COLO829 (cell line): ENCODE measurements at places on chromosomes 4 and X.

- no peak for DNase-seq
Measured at GRCh38 chrX:48474127-48474526, 1.9 kb upstream of the FTSJ1 start.

GRCh38 chr4:185598846-185599552, 63.7 kb upstream of the PDLIM3 start:
- DNase-seq = no peak

- no peak for DNase-seq
Measured at GRCh38 chr4:1399508-1400190, 6.6 kb downstream of the NKX1-1 start.

- DNase-seq = no peak
Measured at GRCh38 chr4:84235126-84235944, 263.8 kb downstream of the NKX6-1 start.

GRCh38 chr4:168319486-168320019, 1.0 kb upstream of the DDX60 start:
- DNase-seq = no peak

- no peak for DNase-seq
Measured at GRCh38 chr4:168536448-168536847, 39.6 kb downstream of the PALLD start.

DNA sequence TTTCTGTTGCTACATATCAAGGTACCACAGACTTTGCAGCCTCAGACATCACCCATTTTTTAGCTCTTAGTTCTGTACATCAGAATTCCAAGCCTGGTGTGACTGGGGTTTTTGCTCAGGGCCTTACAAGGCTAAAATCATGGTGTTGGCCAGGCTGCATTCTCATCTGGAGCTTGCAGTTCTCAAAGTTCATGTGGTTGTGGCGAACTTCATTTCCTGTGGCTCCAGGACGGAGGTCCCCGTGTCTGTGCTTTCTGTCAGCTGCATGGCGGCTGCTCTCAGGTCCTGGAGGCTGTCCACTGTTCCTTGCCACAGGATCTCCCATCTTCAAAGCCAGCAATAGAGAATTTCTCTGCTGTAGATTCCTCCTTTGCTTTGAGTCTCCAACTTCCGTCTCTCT, 157.4 kb downstream of the STIM2 start:
- DNase-seq = no peak

GRCh38 chr4:176921256-176921655, 128.5 kb upstream of the VEGFC start:
- DNase-seq = no peak

- DNase-seq = no peak
Measured at GRCh38 chrX:36160081-36160480, 240.5 kb downstream of the CFAP47 start.

DNA sequence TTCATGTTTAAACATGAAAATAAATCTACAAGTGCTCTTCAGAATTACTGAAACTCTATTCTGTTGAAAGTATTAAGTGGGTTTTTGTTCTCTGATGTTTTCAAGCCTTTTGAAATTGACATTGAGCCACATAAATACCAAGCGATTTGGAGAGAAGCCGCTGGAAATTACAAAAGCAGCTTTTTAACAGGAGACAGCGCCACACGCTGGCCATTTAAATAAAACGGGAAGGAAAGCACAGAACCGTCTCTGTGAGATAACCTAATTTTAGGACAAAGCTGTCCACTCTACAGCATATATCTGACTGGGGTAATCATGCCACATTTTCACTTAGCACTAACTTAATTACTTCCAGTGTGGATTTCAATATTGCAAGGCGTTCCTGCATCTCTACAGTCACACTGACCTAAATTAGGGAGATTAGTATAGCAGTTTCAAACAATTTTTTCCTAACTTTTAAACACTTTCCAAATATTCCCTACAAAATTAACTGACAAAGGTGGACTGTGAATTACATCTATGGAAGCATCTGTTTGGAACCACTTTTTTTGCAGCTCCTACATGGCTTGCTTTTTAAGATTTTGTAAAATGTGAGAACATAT, 6.8 kb upstream of the ANOS1 start:
- peak; percentile 11 for DNase-seq

DNA sequence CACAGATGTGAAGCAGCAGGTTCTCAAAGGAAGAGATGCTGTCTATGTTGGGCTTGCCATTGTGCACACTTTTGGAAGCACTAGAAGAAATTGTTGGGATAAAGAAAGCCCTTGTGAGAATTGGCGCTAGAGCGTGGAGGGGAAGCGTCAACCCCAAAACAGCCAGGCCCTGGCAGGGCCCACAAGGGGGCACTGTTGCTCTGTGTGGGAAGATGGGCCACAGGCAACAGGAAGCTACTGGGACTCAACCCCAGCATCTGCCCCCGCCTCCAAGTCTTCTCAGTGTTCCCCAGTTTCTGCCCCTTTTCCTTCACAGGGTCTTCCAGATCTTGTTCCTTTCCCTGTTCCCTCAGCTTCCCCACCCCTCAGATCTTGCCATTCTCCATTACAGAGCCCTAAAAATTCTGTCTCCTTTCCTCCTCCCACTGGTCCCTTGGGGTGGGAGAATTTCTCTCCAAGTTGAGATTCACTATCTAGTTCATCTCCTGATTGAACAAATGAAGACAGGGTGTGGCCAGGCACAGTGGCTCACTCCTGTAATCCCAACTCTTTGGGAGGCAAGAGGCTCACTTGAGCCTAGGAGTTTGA, 85.5 kb downstream of the STARD8 start:
- DNase-seq = peak; percentile 46

GRCh38 chr4:48187813-48188212, 53.8 kb upstream of the TXK start:
- DNase-seq = no peak

- peak; percentile 3 for DNase-seq
Measured at GRCh38 chrX:19991350-19991718, 473 bp upstream of the BCLAF3 start.

DNA sequence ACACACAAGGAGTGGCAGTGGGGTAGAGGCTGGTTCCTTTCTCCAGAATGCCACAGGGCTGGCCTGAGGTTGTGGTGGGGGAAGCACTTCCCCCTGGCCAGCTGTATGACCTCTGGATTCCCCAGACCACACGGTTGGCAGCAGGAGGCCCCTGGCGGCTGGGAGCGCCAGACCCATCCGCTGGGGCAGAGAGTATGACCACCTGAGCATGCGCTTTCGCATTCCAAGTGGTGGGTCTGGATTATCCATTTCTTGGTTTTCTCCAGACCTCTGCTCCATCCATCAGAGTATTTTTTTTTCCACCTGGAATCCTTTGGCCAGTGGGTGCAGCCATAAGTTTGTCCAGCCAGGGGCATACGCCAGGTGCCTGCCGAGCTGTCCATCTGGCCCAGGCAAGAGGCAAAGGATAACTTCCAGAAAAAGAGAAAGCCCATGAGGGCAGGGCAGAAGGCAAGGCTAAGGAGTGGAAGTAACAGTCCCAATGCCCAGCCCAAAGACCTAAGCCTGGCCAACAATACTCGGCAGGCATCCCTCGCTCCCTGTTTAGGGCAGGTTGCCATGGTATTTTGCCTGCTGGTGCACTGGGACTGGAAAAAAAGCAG, 39.3 kb downstream of the NHSL2 start:
- DNase-seq = no peak

DNA sequence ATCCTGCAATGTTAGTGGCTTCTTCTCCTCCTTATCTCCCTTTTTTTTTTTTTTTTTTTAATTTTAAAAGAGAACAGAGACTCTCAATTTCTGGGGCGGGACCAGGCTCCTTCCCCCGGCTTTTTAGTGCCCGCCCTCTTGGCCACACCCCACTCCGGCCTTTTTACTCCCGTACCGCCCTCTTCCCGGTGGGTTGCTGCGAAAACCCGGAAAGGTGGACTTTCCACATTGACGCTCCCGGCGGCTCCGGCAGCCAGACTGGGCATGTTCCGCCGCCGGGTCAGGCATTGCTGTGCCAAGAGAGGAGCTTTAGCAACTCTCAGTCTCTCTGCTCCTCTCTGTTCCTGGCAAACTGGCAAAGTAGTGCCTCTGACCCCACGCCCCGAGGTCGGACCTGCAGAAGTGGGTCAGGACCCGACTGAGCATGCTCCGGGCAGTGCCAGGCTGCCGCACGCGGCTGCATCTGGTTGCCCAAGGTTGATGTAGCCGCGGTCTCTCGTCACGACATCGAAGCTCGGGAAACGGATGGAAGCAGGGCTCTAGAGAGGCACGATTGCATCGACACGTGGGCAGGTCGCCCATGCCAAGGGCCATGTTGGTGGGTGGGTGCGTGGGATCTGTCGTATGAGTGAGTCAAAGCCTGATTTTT, 1.1 kb upstream of the MFAP3L start:
- DNase-seq = peak; percentile 96

DNA sequence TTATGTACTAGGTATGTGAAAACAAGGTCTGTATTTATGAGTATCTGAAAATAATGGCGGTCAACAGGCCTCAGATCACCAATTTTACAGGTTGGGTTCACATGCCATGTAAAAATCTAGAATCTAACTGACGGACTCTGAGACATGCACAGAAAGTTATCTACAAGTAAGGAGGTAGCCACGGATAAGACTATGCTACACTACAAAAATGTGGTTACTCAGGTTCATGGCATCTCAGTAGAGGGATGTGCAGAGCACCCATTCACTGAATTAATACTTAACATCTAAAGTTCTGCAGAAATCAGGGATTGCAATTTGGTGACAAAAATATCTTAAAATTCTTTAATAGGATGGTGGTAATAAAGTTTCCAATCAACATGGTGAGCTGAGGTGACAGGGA, 155.9 kb downstream of the APBB2 start:
- DNase-seq = no peak

DNA sequence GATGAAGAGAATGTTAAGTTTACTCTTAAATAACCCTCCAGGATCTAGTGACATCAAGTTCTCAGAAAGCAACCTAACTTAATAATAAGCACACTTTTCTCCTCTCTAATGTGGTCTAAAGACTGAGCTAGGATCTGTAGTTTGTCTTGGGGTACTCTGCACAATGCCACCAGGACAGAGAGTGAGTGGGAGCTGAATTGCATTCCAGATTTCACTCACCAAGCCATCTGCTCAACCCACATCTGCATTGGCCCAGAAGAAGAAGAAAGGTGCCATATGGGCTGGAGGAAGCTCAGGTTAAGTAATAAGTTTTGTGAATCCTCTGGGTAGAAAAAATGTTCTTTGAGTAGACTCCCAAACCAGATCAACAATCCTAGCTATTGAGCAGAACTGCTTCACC, 384.6 kb downstream of the PPP3CA start:
- DNase-seq = no peak

DNA sequence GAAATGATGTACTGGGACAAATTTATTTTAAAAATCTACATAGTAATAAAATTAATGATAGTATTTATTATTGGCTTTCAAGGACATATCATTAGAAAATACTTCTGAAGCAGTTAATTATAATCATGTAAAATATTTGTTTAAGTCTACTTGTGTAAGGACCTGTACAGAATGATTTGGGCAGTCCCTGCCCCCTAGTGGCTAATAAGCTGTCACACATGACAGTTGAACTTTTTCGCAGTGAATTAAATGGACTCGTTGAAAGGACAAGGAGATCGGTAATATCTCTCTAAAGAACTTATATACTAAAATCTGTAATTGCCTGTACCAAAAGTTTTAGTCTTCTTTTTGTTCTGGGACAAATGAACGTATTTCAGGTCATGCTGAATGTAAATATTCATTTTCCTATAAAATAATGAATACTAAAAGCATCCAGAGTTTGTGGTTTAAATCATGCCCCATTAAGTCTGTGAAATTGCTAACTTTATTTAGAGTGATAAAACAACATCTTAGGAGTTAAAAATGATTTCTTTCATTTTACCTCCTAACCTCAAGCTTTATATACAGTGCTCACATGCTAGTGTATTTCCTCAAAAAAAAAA, 13.6 kb downstream of the EXOC1 start:
- DNase-seq = peak; percentile 16

DNA sequence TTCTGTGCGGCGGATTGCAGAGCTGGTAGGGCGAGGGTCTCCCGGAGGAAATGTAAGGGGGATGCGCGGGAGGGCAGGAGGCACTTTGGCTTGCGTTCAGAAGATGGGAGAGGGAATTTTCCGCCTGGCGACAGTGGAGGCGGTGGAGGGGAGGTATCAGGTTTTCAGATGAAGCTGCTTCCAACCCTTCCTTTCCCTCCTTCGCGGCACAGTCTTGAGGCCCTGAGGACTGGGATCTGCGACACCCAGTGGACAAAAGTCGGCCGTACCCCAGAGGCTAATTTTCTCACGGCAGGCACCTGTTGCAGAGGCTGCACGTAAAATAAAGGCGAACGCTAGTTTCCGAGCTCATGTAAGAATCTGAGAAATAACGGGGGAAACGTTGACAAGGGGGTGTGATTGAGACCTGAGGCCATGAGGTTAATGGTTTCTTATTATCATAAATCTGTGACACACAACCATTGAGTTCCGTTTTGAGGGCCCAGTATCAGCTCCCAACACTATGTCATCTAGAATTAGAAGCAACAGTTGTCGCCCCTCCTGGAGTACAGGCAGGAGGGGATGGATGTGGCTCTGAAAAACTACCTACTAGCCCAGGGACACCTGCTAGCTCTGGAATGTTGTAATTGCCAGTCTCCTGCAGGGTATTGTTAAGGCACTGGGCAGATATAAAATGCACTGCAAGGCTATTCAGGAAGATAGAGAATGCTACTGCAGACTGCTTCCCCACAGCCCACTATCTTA, 1.1 kb downstream of the ZCCHC18 start:
- DNase-seq = peak; percentile 12

GRCh38 chrX:4005281-4005680, 291.8 kb upstream of the PRKX start:
- no peak for DNase-seq

- no peak for DNase-seq
Measured at GRCh38 chr4:40688446-40689095, 58.9 kb upstream of the RBM47 start.

- no peak for DNase-seq
Measured at GRCh38 chr4:20543131-20543530, 157.1 kb upstream of the PACRGL start.

DNA sequence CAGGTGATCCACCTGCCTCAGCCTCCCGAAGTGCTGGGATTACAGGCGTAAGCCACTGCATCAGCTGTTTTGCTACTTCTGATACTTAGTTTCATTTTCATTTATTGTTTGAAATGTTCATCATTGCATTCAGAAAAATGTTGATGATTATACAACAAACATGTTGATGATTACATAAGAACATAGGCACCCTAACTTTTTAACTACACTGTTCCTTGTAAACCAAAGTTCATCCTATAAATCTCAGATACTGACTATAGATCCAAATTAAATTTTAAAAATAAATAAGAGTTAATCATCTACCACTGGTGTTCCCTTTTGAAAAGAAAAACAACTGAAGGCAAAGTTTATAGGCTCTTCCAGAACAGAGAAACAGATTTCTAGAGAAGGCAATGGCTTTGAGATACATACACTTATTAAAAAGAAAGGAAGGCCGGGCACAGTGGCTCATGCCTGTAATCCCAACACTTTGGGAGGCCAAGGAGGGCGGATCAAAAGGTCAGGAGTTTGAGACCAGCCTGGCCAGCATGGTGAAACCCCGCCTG, 23.4 kb downstream of the TRIM75 start:
- no peak for DNase-seq

- no peak for DNase-seq
Measured at GRCh38 chr4:61783050-61783449, 582.9 kb downstream of the ADGRL3 start.
